IMR-90 (cell line): ENCODE measurements at places on chromosomes 16 and 17. TPM values are rescaled to one million over a fixed set of nuclear protein-coding genes. Genes with fewer than 3 reads are reported as not detected.

DNA sequence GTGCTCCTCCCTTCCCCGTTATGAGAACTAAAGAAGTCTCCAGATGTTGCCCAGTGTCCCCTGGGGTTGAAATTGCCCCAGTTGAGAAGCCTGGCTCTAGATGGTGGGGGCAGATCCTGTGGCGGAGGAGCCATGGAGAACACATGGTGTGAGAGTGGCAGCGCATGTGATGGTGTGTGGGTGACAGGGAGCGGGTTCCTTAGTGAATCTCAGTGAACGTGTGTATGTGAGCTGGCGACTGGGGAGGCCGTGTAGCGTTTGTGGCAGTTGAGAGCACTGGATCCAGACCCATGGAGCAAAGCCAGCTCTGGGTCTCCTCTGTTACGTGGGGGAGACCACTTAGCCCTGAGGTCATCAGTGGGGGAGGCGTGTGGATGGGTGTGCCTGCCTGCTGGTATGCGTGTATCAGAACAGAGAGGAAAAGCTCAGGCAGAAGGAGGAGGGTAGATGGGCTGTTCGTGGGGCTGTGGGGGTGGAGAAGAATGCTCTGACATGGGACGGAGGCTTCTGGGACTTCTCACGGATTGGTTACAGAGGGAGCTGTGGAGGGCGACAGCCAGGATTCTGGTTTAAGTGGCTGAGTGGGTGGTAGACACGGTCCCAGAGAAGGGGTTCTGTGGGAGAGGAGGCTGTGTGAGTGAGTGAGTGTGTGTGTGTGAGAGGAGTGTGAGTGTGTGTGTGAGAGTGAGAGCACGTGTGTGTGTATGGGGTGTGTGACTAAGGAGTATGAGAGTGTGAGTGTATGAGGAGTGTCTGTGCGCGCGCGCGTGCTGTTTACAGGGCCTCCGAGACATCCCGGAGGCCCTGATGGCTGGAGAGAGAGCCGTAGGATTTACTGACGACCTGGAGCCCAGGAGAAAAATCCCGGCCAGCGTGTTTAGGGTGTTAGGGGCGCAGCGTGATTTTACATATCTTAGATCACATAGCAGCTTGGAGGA is 193.8 kb downstream of the SNX29 start:
- peak; percentile 72 for DNase-seq

The EPX gene
- total RNA-seq = not detected in 2 replicates

The CD300LF gene
- not detected in 2 replicates for total RNA-seq

DNA sequence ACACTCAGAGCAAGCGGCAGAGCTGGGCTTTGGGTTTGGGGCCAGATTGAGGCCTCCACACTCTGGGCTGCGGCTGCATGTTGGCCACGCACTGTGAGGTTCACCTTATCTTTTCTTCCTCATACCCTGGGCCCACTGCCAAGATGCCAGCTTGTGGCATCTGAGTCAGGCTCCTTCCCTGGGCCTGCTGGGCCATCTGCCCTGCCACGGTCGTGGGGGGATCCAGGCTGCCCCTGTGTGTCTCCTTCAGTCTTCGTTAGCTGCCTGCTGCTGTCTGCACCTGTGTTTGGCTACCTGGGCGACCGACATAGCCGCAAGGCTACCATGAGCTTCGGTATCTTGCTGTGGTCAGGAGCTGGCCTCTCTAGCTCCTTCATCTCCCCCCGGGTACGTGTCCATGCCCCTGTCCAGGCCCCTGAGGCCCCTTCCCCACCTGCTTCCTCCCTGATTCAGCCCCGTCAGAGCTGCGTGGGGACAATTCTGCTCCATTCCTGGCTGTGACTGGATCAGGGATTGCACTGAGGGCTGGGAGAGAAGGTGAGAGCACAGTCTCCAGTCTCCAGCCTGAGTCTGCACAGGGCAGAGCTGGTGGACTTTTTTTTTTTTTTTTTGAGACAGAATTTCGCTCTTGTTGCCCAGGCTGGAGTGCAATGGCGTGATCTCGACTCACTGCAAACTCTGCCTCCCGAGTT is 11.2 kb downstream of the SPNS3 start:
- no peak for DNase-seq

DNA sequence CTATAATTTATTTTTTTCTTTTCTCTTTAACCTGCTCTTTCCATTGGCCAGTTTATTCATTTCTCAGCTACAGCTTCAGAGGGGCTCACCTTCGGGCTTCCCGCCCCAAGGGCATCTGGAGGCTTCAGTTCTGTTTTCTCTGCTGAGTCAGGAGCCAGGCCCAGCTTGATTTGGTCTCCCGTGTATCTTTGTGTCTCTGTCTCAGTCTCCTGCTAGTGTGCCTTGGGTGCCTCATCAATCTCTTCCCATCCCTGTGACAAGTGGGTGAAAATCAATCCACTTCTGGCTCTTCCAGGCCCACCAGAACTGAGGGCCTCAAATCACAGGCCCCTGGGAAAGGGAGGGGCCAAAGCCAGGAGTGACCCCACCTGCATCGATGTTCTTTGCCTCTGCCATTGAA is 72.1 kb downstream of the CCDC182 start:
- no peak for DNase-seq

The DYNLRB2 gene
- total RNA-seq = not detected in 2 replicates

The ETV4 gene
- 3.3 and 4.3 TPM in 2 replicates for total RNA-seq

GRCh38 chr17:63634163-63634562 is 11.9 kb downstream of the MAP3K3 start:
- peak; percentile 31 for DNase-seq
